ENCODE measurements at places on chromosomes 13 and 19.

GRCh38 chr19:34985249-34986022, 14.7 kb upstream of the GRAMD1A start:
- peak; percentile 58 for DNase-seq

GRCh38 chr19:5150902-5151741, 182.2 kb downstream of the KDM4B start:
- DNase-seq, result no peak

DNA sequence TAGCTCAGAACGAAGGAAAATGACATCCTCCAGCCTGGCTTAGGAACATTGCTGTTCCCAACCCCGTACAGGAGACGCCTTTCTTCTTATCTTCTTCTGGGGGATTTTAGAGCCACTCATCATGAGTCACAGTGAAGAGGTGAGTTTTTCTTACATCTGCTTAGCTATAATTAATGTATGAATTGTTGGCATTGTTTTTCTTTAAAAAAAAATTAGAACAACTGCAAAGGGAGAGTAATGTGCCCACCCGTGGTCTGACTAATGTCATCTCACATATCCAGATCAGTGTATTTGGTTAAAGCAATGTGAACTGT, 310.6 kb upstream of the TSHZ3 start:
- DNase-seq, result no peak

- peak; percentile 58 for DNase-seq
These were observed 96.2 kb downstream of the CYSLTR2 start for GRCh38 chr13:48749699-48750473.

GRCh38 chr19:10566658-10567410, 1.0 kb upstream of the KRI1 start:
- no peak for DNase-seq

DNA sequence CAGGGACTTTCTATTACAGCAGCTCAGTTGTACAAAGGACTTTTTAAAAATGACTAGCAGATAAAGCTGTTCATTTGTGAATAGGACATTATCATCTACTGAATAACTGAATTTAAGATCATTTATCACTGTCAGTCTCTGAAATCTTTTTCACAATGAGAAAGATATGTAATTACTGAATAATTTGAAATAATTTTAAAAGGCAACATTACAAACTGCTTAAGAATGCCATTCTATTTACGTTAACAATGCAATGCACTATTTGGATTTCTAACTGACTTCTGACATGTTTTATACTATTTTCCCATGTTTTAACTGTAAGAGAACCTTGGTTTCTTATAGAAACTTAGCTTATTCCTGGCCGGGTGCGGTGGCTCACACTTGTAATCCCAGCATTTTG, 2033.0 kb upstream of the PCDH20 start:
- DNase-seq, result no peak

DNA sequence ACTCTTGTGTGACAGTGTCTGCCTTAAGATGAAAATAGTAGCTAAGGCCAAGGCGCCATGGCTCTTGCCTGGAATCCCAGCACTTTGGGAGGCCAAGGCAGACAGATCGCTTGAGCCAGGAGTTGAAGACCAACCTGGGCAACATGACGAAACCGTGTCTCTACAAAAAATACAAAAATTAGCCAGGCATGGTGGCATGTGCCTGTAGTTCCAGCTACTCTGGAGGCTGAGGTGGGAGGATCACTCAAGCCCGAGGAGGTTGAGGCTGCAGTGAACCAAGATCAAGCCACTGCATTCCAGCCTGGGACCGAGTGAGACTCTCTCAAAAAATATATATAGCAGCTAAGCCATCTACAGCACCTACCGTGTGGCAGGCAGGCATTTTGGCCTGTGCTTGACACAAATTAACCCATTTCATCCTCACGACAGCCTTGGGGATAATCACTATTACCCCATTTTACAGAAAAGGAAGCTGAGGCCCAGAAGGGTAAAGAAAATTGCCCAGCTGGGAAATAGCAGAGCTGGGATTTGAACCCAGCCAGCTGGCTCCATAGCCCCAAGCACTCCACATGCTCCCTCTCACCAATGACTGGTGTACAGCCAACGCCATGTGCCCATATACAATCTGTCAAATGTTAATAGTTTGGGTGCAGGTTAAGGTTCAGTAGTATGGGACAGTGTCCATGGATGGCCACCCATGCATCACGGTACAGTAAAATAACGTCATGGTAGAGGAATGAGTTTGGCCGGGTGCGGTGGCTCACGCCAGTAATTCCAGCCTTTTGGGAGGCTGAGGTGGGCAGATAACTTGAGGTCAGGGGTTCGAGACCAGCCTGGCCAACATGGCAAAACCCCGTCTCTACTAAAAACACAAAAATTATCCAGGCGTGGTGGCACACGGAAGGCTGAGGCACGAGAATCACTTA, 3.1 kb downstream of the SLC1A5 start:
- DNase-seq, result no peak

GRCh38 chr19:1252821-1253513, 4.6 kb downstream of the MIDN start:
- no peak for DNase-seq

- DNase-seq, result no peak
These were observed 34.0 kb upstream of the OR1M1 start for GRCh38 chr19:9052894-9053293.

GRCh38 chr19:50694815-50695145, 24.8 kb downstream of the SHANK1 start:
- DNase-seq, result no peak

DNA sequence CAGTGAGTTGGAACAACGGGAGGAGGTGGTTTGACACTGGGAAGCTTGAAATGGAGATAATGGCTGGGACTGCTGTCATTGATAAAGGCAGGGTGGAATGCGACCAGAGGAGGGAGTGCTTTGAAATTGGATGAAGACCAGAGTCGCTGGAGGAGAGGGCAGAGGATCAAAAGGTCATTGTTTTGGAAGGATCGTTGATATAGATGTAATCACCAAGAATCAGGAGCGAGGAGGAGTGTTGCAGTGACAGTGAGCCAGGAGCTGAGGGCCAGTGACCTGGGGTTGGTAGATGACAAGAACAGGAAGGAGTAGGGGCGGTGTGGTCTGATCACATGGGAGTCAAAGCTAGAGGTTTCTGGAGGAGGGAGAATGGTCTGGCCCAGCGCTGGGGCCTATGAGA, 25.3 kb downstream of the TM9SF2 start:
- no peak for DNase-seq

DNA sequence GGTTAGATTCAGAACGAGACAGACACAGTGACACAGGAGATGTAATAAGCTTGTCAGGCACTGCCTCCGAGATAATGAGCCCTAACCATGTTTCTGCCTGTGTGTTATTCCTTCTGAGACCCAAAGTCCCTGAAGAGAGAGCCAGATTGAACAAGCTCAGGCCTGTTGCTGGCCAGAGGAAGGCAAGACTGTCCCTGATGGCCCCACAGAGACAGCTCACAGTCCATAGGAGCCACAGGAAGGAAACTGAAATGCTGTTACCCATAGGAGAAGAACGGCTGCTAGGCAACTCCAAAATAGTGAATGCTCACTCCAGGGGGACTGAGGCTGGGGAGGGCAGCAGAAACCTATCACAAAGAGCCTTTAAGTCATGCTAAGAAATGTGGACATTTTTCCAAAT, 31.8 kb upstream of the RFXAP start:
- peak; percentile 8 for DNase-seq

GRCh38 chr19:8302357-8302691, 5.8 kb downstream of the CD320 start:
- peak; percentile 1 for DNase-seq

DNA sequence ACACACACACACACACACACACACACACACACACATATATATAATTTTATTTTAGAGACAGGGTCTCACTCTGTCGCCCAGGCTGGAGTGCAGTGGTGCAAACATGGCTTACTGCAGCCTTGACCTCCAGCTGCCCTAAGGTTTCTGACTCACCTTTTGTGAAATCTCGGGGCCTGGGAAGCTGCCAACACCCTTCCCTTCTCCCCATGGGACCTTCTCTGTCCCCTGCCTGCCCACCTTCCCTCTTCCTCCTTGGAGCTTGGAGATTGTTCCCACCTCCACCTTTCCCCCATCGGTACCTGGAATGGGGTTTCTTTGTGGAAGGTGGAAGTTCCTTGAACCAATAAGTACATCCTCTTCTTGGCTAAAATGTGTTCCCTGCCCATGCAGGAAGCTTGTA, 6.3 kb downstream of the ARRDC5 start:
- no peak for DNase-seq

Data from endothelial cell (in vitro differentiated cells).